NCI-H460 (cell line): ENCODE measurements at places on chromosomes 5 and 9. TPM values are rescaled to one million over a fixed set of nuclear protein-coding genes. Genes with fewer than 3 reads are reported as not detected.
A peak's percentile ranks its signal among the peaks of the same experiment; 100 is the strongest.

GRCh38 chr5:139415869-139416268 is 12.0 kb upstream of the SPATA24 start:
- DNase-seq = no peak

- DNase-seq = no peak
These were observed 129.5 kb downstream of the TTLL11 start for GRCh38 chr9:121963528-121963995.

Gene ZSWIM6
- 10.6 and 13.0 TPM in 2 replicates for total RNA-seq

GRCh38 chr5:134370311-134370870 is 978 bp upstream of the UBE2B start:
- no peak for DNase-seq

DNA sequence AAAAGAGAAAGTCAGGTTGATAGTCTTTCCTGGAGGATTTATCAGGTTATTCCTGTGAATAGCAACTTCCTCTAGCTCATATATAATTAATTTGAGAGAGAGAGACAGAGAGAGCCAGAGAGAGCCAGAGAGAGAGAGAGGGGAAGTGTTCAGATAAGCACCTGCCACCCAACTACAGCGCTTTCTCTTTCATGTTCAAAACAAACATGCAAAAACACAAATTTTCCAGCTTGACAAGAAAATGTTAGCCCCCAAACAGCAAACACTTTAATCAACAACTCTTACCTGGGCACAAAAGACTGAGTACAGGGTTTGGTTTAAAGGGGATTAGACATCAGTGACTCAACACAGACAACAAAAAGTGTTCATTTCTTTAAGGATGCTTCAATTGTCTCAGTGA is 61.7 kb upstream of the PLPP6 start:
- DNase-seq = no peak

DNA sequence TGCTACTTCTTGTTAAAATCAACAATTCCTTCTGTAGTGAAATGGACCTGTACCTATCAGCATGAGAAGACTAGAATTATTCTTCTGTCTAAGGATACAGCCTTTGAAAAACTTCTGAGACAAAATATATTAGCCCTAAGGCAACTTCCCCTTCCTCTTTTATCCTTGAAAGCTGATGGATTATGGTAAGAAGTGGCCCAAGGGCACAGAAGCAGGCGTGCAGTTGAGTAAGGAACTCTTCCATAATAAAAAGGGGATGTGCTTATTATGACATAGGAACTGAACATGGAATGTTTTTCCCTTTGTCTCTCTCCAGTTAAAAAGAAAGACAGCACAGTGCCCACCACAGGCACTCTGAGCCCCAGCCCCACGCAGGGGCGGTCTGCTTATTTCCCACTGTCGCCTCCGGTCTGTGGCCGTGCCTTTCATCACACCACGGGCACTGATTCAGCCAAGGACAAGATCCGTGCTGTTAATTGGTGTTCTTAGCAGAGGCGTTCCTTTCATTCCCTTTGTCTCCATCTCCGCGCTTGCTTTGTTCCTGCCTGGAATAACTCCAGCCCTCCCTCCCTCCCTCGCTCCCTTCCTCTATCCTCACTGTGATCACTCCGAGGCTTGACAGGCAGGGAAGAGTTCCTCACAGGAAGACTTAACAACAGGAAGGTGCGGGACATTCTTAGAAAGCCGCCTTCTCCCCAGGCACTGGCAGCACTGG is 135.9 kb upstream of the OTULINL start:
- no peak for DNase-seq

- DNase-seq = no peak
These were observed 75.2 kb downstream of the GOLPH3 start for GRCh38 chr5:32098890-32099310.

Gene FOXI1
- not detected in 2 replicates for total RNA-seq

Gene SLC34A1
- total RNA-seq = not detected in 2 replicates

Gene SHISAL2B
- total RNA-seq = not detected in 2 replicates

- DNase-seq = no peak
These were observed 70.4 kb downstream of the HRH2 start for GRCh38 chr5:175728316-175728715.

GRCh38 chr5:152151940-152152339 is 227.3 kb upstream of the GLRA1 start:
- no peak for DNase-seq

DNA sequence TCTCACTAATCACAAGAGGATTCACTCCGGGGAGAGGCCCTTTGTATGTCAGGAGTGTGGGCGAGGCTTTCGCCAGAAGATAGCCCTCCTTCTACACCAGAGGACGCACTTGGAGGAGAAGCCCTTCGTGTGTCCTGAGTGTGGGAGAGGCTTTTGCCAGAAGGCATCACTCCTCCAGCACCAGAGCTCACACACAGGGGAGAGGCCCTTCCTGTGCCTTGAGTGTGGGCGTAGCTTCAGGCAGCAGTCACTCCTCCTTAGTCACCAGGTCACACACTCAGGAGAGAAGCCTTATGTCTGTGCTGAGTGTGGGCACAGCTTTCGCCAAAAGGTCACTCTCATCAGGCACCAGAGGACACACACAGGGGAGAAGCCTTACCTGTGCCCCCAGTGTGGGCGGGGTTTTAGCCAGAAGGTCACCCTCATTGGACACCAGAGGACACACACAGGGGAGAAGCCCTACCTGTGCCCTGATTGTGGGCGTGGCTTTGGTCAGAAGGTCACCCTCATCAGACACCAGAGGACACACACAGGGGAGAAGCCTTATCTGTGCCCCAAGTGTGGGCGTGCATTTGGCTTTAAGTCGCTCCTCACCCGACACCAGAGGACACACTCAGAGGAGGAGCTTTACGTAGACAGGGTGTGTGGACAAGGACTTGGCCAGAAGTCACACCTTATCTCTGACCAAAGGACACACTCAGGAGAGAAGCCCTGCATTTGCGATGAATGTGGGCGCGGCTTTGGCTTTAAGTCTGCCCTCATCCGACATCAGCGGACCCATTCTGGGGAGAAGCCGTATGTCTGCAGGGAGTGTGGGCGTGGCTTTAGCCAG is 27.8 kb downstream of the NUTM2F start:
- DNase-seq = no peak

DNA sequence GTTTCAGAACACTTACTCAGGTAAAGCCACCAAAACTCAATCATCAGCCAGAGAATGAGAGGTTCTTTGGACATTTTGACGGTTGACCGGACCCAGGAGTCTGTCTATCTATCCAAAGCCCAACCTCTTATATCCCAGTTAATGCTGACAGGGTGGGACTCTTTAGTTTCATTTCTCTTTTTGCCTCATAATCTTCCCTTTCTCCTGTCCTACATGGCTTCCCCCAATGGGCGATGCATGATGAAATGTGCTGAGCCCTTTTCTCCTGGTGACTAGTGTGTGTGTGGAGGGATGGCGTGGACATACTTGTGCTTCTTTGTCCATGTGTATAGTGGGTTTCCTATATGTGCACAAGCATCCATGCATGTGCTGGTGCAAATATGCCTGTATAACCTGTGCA is at the start of gene TIMD4:
TSS of gene TIMD4 (minus strand) at position 102 of the 400 bp plus-strand sequence. CDS start at position 74, 28 bp downstream.
- DNase-seq = no peak

DNA sequence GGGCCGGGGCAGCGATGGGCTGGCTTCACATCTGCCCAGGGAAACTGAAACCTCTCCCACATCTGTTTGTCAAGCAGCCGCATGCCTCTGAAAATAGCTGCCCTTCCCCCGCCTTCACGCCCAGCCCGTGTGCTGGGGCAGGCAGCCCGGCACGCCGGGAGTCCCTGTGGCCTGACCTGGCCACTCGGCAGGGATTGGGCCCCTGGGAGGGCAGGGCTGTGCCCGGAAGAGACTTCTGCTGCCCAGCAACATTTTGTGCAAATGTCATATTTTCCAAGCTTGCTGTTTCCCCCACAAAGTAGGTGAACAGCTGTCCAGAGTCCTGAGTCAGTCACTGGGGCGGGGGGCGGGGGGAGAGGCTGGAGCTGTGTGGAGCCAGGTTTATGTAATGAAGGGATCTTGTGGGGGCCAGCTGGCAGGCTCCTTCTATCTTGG is 8.2 kb downstream of the COL27A1 start:
- DNase-seq = no peak

GRCh38 chr5:132209131-132209530 is 18.5 kb downstream of the P4HA2 start:
- DNase-seq = no peak

- no peak for DNase-seq
These were observed 66.9 kb downstream of the ENTREP1 start for GRCh38 chr9:69391946-69392345.

GRCh38 chr5:87268126-87268969 is 665 bp downstream of the RASA1 start:
- peak; percentile 43 for DNase-seq

DNA sequence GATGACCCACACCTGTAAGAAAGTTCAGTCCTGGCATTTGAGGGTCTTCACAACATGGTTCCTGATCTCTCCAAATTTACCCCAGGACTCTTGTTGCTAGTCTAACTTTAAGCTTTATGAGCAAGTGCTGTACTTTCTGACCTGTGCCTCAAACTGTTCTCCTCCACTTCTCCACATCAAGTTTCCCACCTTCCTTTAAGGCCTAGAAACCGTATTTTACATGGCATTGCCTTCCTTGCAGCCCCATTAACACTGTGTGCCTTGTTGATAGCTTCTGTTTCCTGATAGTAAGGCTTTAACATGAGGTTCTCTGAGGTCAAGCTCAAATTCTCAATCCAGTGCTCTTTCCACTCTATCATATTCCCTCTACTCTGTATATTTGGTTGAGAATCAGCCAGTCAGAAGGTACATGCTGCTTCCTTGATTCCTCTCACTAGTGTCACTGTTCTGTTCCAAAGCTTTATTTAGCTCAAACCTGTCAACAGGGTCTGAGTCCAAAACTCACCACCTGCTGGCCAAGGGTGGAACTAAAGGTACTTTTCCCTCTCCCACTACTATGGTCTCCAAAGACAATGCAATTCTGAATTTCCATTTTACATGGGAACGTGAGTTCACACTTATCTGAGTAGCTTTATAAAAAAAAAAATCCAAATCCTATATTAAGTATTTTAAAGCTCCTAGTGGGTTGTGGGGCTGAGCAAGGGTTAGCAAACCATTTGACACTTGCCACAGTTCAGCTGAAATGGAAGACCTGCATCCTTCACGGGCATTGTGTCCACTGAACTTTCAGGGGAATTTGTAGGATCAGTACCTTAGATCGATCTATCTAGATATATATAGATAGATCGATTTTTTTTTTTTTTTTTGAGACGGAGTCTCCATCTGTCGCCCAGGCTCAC is 21.1 kb downstream of the VCP start:
- peak; percentile 25 for DNase-seq

Gene CDO1
- total RNA-seq = 0.12 TPM in 1 of 2 replicates, not detected in the other

DNA sequence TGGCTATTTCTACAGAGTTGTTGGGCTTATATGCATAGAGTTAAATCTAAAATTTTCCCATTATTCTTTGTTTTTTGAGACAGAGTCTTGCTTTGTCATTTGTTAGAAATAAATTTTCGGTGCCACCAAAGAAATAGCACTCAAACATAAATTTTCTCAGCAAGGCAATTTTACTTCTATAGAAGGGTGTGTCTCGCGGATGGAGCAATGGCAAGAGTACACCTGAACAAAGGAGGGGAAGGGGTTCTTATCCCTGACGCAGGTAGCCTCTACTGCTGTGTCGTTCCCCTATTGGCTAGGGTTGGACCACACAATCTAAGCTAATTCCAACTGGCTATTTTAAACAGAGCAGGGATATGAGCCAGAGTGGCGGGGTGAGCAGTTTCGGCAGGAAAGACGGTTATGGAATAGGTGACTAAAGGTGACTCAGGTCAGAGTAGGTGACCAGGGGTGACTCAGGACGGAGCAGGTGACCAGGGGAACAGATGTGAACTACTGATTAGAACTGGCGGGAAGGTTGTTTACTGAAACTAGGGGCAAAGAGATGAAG is 57.2 kb downstream of the C9orf85 start:
- DNase-seq = no peak

DNA sequence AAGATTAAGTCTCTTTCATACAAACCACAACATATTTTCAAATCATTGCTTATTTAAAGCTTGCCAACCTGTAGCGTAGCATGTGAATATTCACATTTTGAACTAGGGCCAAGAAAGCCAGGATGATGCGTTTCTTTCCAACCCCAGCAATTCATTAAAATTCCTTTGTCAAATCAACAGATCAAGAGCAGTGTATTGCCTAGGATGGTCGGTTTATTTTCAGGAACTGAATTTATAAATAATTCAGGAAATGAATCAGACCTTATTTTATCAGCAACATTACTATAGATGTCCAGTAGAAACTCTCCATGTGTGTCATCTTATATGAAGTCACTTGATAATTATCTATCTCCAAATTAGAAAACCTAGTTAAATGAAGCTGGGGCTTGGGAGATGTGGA is 13.2 kb upstream of the AUH start:
- DNase-seq = no peak

DNA sequence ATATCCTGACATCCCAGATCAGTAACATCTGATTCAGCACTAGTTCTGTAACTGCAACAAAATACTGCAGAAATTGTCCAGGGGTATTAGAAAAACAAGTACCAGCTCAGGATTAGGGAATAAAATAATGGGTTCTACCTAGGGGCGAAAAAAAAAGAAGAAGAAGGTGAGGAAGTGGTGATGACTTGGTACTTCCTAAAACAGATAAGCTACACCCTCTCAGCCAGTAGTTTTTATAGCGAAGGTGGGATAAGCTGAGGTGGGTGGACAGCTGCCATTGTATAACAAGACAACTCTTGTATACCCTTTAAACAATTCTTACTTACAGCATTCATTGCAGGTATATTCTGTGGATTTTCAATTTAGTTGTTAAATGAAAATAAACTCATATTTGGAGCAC is 19.1 kb downstream of the RAPGEF6 start:
- DNase-seq = no peak

Gene FYB1
- 0.02 TPM in 1 of 2 replicates, not detected in the other for total RNA-seq
